ENCODE measurements at places on chromosomes 7 and 10.

DNA sequence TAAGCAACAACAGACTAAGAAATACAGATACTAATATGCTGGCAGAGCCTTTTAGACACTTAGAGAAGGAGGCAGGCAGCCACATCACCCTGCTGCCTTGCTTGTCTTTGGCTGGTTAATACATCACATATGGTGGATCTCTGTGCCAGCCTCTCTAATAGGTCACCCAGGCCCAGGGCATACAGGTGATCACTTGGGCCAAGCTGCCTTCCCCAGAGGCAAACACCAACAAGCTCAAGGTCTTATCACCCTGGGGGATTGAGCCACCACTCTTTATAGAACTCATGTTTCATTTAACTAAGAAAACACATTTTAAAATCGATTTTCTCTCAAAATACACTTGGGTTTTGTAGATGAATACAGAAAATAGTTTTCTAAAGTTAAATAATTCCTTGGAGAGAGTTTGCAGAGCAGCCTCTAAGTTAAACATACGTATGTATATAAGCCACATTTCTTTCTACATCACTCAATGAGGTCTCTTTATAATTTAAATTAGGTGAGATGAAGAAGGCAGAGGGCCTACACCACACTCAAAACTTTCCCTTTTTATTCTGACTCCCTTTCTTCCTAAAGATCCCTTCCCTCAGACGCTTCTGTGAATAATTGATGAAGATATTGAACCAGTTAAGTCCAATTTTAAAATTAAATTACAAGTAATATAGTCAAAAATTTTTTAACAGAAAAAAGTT lies 556.8 kb upstream of the GHITM start:
- DNase-seq = no peak

DNA sequence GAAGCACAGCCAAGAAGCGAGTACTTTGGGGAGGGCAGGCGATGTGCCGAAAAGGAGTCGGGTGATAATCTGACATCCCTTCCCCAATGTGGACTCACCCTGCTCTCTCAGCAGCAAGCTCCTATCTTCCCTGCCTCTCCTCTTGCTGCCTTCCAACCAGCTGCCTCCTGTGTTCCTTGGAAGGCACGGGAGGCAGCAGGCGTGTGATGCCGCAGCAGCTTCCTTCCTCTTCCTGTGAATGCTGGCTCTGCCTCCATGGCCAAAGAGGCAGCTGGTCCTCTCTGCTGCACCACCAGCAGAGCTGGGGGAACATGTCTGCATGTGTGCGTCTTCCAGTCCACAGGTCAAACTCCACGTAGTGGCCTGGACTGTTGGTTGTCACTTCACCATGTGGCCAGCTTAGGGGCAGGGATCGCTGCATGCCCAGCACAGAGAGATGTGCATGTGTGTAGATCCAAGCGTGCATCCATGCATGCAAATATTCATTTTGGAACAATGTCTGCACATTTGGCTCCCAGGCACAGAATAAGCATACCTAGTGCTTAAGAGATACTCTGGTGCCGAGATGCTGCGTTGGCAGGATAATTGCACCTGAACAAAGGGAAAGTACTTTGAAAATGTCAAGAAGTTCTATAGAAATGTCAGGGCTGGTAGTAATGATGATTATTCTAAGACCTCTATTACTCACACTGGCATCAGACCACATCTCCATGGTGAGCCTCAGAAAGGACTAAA lies 499.8 kb downstream of the PLXNA4 start:
- no peak for DNase-seq

GRCh38 chr10:30705625-30706149 lies 76.1 kb upstream of the LYZL2 start:
- no peak for DNase-seq

DNA sequence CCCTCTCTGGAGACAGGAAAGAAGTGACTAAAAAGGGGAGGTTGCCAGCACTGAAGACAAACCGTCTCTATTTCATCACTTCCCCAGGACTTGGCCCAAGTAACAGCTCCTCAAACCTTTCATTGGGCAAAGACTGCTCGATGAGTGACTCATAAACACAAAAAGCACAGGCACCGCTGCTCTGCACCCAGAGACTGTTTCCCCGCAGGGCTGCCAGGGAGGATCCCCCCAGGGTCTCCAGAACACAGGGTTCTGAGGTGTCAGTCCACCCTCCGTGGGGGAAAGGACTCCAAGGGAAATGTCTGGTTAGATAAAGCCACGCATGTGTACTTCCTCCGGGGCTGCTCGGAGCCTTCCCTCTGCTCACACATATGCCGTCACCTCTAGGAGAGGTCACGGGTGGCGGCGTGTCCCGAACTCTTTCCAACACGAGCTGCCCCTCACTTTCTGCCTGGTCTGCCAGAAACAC lies 59.9 kb downstream of the INSIG1 start:
- no peak for DNase-seq

DNA sequence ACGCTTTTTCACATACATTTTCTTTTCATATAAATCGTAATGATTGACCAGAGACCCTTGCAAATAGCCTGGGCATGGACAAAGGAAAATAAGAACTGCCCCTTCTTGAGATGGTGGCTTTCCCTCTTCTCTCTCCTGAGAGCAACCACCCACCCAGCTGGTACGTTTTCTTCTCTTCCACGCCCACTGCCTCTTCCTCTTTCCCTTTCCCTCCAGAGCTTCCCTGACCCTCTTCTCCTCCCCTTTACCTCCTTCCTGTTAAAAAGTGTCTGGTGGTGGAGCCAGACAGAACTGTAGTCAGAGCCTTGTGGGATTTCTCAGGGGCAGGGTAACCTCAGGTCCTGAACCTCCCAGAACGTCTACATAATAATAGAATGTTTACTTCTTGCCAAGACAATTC lies 23.2 kb downstream of the GPR141 start:
- no peak for DNase-seq
